ENCODE measurements at places on chromosomes 2 and 18.

DNA sequence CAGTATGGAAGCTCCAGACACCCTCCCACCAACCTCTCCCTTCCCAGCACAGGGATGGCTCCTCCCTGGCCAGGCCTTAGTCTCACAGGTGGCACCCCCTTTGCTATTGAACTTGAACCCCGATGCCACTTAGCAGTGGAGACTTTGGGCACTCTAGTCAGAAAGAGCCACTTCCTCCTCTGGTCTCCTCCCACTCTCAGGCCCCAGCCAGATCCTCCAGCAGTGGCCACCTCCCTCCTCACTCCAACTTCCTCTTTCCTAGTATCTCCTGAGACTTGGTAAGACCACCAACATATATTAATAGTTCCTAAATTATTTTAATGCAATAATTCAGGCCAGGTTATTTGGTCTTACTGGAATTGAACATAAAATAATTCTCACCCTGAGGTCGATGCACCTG lies 437.2 kb upstream of the ID2 start:
- DNase-seq = no peak

DNA sequence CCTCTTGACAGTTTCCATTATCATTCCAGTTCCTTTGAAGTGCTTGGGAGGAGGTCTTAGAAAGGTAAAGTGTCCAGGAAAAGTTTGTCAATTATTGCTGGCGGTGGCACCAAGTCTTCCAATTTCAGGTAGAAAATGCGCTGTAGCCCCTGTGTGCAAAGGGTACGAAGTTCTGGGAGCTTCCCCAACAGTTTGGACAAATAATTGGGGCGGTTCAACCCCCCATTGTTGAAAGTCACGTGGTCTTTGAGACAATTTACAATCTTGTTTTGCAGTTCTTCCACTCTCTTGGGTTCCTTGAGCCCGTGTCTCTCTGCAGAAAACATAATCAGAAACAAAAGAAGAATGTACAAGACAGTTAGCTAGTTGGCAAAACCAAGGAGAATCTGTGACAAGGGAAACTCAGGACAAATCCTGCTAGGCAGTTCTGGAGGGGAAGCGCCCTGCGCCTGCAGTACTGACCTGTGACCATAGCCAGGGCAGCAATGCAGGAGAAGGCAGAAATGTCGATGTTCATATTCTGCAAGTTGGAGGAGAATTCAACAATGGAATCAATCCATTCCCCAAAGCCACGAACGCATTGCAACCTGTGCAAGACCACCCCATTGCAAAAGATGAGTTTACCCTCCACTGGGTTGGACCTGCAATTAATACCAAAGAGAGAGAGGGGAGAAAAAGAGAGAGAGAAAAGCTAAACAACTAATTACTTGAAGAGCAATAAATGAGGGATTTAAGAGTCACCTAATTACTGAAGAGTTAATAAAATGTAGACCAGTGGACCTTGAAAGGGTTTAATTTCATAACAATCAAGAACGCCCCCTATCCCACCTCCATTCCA lies 6.6 kb downstream of the NR4A2 start:
- DNase-seq = no peak

DNA sequence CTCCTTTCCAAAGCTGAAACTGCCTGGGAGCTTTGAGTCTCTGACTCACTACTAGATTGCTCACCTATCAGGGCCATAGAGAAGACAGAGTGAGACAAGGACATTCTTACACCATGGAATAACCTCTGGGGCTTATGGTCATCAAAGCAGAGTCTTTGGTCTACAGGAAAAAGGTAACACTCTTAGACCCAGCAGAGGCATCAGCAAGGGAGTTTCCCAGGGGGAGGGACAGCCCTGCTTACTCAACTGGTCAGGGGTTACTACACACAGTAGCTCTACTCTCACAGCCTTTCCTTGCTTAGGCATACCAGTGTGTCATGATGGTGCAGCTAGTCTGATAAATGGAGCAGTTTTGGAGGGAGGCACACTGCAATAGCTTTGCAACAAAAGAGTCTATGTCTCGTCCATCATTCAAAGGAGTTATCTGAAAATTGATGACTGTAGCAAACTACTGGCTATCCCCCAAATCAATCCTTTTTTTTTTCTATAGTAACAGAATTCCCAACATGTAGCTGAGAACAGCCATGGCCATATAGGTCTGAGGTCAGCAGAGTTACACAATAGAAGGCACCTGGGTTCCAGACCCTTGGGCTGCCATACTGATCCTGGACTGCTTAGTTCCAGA lies 22.4 kb upstream of the CD28 start:
- no peak for DNase-seq

DNA sequence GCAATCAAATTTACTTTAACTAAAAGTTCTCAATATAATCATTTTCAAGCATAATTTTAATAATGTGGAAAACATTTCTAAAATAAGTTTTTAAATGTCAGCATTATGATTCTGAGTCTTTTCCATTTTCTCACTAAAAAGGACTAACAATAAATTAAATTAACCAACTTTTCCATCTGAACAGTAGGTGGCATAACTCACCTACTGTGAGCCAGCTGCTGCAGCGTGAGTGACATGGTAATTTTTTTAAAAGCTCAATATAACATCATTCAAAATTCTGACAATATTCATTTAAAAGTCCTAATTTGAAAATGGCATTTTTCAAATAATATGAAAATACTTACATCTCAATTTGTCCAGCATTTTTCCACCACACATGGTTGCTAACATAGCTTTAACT lies 66.5 kb downstream of the DTNB start:
- no peak for DNase-seq

- DNase-seq = no peak
Observed at GRCh38 chr2:223075301-223076270, 23.6 kb downstream of the KCNE4 start.

- DNase-seq = no peak
Observed at GRCh38 chr2:202142540-202142939, 69.5 kb downstream of the KIAA2012 start.

DNA sequence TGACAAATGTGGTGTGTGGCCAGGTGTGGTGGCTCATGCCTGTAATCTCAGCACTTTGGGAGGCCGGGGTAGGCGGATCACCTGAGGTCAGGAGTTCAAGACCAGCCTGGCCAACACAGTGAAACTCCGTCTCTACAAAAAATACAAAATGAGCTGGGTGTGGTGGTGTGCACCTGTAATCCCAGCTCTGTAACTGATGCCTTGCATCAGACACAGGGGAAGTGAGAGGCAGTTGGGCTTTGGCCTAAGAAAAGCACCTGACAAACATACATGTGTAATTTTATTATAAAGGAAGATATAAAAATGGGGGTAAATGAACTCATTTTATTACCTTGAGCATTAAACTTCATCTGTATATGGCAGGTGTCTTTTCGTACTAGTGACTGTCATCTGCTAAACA lies 66.7 kb upstream of the FAM136A start:
- DNase-seq = no peak

- no peak for DNase-seq
Observed at GRCh38 chr2:138722316-138722715, 57.9 kb downstream of the NXPH2 start.

DNA sequence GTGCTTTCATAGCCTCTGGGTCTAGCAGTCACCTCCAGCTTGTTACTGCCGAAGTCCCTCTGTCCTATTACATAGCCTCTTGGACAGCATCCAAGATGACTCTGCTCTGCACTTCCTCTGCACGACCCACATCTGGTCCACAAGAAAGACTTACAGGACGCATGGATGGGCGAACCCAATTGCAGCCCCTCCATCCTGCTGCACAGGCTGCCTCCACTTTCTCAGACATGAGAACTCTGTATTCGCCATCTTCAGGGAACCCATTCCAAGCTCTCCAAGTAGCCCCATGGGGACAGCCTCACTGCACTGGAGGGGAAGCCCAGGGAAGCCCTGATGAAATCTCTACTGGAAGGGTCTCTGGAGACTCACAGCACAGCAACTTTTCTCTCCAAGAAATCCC lies 172.1 kb downstream of the GFPT1 start:
- DNase-seq = no peak

DNA sequence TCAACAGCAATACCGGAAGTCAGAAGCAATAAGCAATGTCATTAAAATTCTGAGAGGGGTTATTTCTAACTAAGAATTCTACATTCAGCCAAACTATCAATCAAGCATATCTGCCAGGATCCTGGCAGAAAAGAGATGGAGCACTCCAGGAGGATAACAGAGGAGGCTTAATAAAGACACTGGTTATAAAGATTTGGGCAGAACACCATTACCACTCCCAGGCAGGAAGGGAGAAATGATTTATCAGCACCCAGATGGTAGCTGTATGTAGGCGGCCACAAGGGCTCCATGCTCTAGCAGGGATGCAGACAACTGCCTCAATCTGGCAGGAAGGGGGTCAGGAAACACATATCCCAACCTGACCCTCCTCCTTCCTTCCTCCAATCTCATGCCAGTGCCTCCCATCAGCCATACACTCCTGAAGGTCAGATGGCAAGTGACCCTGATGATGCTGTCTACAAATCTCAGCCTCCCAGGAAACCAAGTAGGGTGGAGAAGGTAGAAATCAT lies 20.5 kb upstream of the TNFAIP6 start:
- no peak for DNase-seq

DNA sequence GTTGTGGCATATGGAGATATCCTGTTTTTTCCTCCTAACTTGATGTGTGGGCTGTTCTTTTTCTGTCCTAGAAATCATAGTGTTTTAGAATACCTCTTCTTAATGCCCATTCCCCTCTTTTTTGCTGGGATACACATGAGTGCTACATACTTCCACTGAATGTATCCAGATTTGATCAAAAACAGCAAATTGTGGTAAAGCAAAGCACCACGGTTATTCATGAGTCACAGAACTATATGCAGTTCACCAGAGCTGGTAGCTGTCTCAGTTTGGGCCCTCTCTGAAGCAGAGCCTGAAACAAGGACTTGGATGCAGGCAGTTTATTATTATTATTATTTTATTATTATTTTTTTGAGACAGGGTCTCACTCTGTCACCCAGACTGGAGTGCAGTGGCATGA lies 69.9 kb upstream of the CTLA4 start:
- no peak for DNase-seq

DNA sequence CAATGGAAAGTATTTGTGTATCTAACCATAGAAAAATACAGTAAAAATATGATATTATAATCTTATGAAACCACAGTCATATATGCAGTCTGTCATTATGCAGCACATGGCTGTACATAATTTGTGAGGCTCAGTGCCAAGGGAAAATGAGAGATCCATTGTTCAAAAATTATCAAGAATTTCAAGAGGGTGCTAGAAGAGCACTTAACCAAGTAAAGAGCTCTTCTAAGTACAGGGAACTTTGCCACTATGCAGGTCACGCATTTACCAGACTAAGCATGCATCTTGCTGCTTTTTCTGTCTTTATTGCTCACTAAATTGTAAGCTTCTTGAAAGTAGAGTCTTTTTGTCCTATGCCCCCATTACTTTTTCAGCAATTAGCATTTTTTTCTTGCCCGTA lies 438.0 kb downstream of the LRP1B start:
- no peak for DNase-seq

- no peak for DNase-seq
Observed at GRCh38 chr2:161956738-161957137, 117.3 kb downstream of the DPP4 start.

DNA sequence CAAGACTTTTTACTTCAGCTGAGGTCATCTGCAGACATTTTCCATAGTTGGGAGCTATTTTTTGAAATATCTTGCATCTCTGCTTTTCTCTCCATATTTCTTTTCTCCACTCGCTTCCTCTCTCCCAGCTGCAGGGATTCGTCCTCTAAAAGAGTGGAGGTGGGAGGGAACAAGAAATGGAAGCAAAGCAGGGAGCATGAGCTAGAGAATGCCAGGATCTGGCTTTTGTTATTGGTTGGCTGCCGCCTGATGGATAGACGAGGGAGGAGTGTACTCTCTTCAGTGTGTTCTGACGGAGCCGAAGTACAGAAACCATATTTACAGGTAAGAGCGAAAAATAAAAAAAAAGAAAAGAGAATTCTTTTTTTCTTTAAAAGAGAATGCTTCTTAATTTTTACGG lies at the start of gene CSRNP3:
Gene CSRNP3 (plus strand): TSS at position 282 of the 400 bp plus-strand sequence. CDS start 125,368 bp downstream, outside the sequence.
- no peak for DNase-seq

- DNase-seq = no peak
Observed at GRCh38 chr2:64640153-64641044, 13.3 kb downstream of the SERTAD2 start.

DNA sequence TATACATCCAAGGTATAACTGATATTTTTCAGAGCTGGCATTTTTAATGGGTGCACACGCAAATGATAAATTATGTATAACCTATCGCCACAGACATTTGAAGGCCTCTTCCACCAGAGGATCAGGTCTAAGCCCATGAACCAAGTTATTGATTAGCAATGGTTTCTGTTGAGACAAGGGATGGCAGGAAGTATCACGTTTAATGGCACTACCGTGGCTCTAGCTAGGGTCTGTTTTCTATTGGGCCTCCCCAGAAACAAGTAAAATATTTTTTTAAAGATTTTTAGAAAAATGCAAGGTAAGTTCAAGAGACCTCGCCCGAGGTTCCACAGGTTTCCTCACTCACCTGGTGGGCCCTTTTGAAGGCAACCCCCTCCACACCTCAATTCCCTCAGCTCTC lies 667 bp downstream of the GFPT1 start:
- no peak for DNase-seq

DNA sequence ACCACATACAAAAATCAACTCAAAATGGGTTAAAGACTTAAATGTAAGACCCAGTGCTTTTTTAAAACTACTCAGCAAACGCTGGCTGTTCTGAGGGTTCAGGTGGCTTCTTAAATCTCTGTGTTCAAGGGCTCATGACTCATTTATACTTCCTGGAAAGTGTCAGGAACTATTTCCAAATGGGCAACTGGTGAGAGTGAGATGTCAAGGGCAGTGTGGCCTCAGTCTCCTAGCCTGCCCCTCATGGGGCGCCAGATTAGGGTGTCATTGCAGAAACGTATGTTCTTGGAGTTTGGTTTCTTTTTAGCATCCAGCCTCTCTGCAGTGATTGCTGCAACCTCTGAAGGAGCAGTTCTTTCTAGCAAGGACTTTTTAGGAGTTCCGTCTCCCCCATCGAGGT lies 485.4 kb downstream of the TNS1 start:
- no peak for DNase-seq

GRCh38 chr2:50492477-50492851 lies 539.5 kb downstream of the NRXN1 start:
- DNase-seq = peak; percentile 32

DNA sequence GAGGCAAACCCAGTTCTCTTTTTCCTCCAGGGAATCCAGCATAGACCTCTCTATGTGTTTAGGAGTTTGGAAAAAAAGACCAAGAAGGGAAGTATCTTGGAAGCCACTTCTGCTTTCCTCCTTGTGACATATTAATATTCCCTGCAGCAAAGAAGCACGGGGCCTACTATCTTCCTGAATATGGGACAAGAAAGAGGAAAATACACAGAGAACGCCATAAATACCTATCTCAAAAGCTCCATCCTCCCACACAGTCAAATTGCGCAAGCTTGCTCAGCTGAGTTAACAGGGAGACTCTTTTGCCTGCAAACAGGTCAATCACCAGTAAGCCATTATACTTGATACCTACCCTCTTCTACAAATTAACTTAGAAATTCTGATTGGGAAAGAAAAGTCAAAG lies 16.7 kb upstream of the RAPH1 start:
- DNase-seq = no peak

DNA sequence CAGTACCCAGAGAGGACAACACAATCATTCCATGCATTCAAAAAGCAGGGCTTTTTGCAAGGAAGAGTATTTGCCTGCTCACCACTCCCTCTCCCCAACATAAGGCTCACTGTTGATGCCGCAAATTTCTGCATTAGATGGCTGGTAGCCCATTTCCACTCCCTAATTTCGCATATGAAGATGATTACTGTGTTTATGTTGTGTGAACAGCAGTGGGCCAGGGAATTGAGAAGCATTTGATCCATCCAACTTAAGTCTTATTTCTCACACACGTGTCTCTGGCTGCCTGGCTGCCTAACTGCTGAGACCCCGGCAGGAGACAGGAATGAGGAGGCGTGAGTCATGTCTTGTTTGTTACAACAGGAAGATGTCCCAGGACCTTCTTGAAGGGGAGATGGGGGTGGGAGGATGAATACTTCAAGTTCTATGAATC lies 294.1 kb downstream of the ALK start:
- no peak for DNase-seq

Measured in left renal cortex interstitium (tissue), 4 donors.